ENCODE measurements at places on chromosomes 3 and 15.

DNA sequence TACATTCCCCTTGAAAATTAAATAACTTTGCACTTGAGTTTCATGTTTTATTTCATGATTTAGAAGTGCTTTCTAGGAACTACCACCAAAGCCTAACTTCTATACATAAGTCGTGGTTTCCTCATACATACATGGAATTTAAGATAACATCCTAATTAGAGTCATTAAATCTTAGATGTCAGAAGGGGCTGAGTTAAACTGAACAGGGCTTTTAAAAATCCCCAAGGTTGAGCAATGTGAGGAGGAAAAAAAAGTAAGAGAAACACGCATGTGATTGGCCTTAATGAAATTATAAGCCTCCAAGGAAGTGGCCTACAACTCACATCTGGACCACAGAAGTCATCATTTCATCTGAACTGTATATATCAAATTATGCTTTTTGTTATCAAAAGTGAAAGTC is 303.1 kb upstream of the SEMA6D start:
- no peak for DNase-seq

- peak; percentile 29 for DNase-seq
These were observed 97.7 kb upstream of the PHLDB2 start for GRCh38 chr3:111761309-111761795.

- DNase-seq, result no peak
These were observed 15.2 kb downstream of the CA12 start for GRCh38 chr15:63366451-63366850.

DNA sequence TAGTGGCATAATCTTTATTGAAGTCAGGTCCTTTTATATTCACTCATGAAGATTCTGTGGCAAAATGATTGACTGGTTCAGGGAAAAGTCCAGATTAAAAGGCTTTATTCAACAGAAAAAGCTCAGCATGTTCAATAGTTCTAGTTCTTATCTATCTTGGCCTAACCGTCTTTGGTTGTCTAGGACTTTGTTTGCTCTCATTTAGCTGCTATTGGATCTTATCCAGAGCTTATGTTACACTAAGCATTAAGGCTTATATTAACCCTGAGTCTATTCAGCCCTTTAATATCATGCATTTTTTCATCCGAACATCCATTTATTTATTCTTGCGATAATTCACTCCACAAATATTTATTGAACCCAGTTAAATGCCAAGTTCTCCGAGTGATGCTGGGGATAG is 601.0 kb upstream of the SGO1 start:
- no peak for DNase-seq

GRCh38 chr3:59660852-59661625 is 611.2 kb upstream of the CFAP20DC start:
- no peak for DNase-seq

DNA sequence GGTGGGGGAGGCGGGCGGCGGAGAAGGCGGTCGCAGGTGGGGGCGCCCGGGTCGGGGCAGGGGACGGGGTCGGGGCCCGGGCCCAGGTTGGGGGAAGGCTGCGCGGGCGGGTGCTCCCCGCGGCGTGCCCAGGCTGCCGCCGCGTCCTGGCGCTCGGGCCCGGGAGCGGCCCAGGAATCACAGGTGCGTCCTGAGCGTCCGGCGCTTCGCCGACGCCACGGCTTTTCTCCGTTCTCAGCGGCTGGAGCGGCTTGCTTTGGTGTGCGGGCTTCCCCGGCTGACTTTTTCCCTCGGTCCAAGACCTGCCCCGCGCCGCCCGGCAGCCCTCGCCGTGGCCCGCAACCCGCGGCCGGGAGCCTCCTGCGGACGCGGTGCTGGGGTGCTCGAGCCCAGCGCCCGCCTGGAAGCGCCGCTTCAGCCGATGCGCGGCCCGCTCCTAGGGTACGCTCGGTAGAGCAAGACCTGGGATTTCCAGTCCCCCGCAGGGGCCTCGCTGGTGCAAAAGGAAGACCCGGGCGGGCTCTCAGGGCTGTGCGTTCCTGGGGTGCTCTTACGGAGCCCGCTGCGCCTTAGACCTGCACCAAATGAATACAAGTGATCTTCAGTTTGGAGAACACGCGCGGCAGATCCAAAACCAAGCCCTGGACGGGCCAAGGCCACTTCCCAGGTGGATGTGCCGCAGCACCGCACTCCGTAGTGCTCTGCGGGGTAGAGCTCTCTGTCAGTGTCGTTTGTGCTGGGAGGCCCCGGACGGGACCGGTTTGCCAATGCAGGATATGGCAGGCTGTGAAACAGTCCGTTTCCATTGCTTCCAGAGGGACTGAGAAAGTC is 639 bp downstream of the NIPA1 start:
- peak; percentile 25 for DNase-seq

DNA sequence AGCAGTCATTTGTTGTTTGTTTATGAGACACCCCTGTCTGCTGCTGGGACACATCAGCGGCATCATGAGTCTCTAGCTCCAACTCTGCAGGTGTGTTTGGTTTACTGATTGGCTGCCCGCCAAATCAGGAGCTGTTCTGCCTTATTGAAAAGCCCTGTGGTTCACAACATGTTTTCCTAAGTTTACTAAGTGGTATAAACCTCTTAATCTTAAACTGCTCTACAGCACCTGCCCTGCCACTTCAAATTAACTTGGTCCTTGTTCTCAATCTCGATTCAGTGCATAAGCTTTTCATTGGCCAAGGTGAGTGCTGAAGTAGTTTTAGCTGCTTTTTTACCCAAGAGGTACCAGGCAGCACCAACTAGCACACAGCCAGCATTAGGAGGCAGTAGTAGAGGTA is 77.8 kb upstream of the WDR72 start:
- DNase-seq, result no peak

GRCh38 chr15:47731230-47731629 is 13.9 kb downstream of the SEMA6D start:
- no peak for DNase-seq

DNA sequence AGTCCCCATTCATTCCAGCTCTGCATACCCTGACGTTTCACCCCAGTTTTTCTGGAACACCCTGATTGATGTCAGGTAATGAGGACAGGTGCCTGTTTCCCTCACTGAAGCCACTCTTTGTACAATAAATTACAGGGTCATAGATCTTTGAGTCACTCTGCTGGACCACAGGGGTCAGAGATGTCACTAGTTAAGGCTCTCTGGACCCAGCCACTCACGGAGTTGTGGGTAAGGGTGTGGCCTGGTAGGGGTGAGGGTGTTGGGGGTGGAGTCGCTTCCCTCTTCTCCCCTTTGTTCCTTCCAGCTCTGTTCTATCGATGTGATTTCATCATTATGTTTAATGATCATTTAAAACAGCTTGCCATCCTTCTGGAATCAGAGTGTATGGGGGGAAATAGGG is 512 bp downstream of the IQCF5 start:
- DNase-seq, result no peak

DNA sequence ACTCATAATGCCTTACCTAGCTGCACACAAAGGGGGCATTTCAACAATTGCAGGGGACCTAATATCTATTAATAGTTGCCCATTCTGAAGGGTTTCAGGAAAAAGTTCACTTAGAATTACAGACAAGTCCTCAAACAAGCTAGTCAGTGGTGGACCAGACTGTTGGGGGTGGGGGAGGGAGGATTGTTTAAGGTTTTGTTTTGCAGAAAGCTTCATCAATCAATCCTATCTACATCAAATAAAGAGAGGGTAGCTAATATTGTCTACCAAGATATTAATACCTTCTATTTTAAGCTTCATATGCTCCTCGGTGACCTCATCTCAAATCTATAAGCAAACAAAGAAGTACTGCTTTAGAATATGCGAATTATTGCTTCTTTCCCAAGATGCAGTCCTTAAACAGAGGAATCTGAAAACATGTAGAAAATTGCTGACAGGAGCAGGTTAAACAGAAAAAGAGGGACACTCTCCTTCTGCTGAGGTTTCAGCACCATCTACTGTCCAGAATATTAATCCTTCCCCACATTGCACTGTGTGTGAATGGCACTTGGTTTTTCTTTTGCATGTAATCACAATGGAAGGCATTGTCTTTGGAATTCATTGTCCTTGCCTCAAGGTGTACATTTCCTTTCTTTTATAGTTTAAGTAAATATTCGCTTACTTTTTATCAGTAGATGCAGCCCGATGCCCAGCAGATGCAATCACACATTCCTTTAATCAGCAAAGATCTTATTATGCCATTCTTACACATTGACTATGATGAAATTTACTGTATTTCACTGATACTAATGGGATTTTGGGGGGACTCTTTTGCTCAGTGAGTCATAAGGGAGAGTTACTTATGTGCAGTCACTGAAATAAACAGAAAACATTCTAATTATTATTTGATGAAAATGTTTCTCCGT is 94.7 kb downstream of the IL5RA start:
- DNase-seq, result no peak

DNA sequence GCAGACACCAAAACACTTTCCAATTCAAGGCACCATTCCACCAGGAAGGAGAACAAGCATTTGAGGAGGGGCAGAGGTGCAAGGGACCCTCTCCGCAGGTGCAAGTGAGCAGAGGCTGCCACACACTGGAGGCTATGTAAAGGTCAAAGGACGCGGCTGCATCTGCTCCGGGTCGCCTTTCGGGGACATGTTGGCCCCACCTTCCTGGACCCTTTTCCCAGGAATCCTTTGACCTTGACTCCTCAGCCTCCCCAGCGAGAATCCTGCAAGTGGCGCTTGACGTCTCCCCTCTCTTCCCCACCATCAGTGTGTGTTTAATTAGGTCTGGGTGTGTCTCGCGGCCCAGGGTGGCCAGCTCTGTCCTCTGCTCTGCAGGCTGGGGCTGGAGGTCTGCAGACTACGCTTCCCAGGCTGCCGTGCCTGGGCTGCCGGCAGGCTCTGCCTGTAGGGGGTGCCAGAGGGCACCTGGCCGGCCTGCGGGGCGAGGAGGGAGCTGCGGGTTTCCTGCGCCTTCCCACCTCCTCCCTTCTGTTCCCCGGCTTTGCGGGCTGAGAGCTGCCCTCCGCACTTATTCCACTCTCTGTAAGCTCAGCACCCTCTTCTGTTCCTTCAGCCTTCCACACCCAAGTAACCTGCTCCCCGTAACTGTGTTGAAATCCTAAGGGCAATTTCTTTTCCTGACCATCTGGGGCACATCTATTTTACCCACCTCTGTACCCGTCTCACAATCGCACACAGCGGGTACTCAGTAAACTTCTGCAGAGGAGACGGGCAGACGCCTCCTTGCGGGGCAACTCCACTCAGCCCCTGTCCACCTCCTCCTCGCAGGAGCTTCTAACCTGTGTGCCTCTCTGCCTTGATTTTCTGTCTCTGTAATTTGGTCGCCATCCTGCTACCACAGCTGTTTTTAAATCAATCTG is 129.8 kb downstream of the NSMCE3 start:
- peak; percentile 66 for DNase-seq

DNA sequence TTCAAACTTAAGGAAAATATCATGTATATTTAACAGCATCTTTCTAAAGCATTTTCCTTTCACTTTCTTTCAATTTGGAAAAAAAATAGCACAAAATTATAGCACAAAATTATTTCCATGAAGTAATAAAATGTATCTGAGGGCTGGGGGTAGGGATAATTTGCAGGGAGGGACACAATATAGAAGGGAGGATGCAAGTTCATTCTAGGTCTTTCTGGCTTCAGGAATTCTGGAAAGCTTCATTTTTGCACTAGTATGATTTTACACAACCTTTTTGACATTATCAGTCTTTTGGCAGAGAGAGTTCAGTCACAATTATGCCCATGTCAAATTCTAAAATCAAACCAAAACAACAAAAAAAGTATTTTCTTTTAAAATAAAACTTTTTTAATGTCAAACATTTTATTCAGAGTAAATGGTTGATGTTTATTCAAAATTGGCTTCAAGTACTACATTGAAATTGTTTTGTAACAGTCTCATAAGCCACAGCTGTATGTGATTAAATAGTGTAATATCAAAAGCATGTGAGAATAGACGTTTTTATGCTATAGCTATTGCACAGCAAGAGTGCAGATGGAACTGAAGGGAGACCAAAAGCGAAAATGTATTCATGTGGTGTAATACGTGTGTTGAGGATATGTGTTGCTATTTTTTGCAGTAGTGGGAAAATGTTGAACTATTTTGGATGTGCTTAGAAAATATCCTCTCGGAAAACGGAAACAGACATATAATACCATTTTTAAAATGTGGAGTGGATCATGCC is 5.8 kb downstream of the RBMS3 start:
- DNase-seq, result no peak

DNA sequence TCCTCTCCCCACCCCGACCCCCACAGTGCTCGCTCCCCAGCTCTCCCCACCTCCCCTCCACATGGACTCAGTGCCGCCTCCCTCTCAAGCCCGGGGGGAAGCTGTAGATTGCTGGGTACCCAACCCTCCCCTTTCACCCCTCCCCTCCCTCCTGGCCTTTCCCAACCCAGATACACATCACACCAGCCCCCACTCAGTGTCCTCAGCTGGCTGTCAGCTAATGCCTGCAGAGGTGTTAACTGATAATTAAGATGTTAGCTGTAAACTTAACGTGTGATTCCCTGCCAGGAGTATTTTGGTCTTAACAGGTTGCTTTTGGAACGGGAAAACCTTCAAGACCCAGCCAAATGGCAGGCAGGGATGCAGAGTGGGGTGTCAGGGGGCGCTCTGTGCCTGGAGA is 39.4 kb upstream of the LINGO1 start:
- DNase-seq, result no peak

DNA sequence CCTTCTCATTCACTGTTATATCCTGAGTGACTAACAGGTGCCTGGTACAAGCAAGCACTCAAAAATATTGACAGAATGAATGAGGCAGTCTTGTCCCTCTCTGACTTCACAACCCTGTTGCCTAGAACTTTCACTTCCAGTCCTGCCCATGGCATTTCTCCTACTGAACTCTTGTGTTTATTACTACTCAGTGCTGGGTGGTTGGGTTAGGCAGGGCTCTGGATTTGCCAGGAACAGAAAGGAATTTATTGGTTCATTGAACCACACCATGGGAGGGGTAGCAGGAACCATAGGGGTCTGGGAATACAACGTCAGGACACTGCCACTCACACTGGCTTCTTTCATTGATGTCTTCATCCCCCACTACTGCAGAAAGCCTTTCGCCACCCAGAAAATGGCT is 41.9 kb upstream of the SEMA4B start:
- no peak for DNase-seq

DNA sequence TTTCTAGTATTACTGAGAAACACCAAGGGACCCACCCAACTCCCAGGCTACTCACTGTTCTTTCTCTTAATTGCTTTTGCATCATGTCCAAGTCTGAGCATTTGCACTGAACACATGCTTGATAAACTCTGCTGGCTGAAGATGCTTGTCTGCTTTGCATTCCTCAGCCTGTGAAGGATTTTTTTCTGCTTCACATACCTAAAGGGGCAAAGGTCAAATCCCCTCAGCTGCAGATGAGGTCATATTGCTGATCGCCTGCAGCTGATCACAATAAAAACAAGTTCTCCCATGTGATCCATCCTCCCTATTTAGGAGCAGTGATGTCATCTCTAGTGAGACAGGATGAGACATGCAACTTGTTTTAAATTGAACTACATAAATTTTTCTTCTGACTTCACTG is 84.6 kb upstream of the DCBLD2 start:
- DNase-seq, result no peak

GRCh38 chr3:119580067-119580760 is 922 bp downstream of the ADPRH start:
- DNase-seq, result peak; percentile 25

- DNase-seq, result no peak
These were observed 35.6 kb upstream of the FILIP1L start for GRCh38 chr3:100149713-100150415.

Measured in activated CD4-positive, alpha-beta memory T cell treated with anti-CD3 and anti-CD28 coated beads for 36 hours (primary cell).